ENCODE measurements at places on chromosomes 7 and 10. TPM values are rescaled to one million over a fixed set of nuclear protein-coding genes. Genes with fewer than 3 reads are reported as not detected.

Gene NUDT13
- total RNA-seq, result not detected

Gene MLXIPL
- not detected for total RNA-seq

DNA sequence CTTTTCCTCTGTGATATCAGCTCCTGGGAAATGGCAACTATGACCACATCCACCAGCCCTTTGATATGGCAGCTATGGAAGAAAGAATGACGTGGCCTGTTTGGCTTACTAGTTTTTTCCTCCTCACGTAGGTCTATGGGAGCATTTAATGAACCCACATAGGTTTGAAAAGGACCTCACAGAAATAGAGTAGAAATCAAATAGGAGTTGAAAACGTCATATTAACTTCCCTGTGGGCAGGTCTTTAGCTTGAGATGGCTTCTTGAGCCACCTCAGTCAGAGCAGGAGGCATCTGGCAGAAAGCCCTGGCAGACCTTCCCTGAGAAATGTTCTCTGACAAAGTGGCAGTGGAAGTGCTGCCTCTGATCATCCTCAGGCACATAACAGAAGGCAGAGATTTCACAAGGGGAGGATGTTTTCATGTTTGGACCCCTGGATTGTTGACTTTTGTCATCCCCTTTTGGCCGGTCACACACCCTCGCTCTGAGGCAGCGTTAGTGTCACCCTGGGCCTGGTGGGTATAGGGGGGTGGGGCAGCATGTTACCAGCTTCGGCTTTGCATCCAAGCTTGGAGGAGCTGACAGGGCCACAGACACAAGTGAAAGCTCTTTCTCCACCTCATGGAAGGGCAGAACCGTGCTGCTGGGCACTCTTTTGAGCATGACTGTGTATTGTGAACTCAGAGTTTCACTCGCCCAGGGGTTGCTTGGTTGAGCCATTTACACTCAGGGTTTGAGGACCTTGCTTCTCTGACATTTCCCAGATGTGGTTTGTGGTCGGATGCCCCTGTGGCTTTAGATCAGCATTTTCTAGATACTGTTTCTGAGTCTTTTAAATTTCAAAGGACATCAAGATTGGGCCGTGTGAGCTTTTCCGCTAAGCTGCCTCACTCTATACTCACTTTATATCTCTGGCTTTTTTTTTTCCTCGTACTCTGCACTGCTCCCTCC lies 184.2 kb downstream of the STK31 start:
- DNase-seq, result no peak

GRCh38 chr10:131071721-131072120 lies 239.8 kb downstream of the TCERG1L start:
- peak; percentile 23 for DNase-seq

DNA sequence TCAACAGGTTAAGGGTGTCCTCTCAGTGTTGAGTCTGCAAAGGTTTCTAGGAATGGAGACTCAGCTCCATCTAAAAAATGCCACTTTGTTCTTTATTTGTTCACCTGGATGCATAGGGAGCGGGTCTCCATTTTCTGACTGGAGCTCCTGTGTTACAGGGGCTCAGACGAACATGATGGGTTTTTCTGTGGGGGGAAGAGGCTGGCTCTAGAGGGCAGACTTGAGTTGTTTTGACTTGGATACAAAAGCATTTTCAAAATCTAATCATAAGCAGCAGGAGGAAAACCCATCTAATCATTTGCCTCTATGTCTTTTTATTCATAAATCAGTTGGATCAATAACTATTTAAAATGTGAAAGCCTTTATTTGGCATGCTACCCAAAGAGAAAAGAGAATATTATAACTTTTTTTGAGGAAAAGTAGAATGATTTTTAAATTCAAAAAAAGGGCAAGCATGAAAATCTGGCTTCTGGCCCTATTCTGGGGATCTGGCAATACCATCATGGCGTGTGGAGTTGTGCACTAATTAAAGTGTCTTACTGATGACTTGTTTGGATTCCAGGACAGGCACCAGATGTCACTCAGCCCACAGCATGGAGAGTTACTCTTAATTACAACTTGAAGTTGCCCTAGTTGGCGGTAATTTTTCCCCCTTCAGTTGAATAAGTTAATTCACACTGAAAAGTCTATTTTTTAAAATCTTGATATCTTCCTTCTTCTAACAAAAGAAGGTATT lies 594.9 kb downstream of the REEP3 start:
- DNase-seq, result no peak
